ENCODE measurements at places on chromosomes 12 and 14.
A peak's percentile ranks its signal among the peaks of the same experiment; 100 is the strongest.

DNA sequence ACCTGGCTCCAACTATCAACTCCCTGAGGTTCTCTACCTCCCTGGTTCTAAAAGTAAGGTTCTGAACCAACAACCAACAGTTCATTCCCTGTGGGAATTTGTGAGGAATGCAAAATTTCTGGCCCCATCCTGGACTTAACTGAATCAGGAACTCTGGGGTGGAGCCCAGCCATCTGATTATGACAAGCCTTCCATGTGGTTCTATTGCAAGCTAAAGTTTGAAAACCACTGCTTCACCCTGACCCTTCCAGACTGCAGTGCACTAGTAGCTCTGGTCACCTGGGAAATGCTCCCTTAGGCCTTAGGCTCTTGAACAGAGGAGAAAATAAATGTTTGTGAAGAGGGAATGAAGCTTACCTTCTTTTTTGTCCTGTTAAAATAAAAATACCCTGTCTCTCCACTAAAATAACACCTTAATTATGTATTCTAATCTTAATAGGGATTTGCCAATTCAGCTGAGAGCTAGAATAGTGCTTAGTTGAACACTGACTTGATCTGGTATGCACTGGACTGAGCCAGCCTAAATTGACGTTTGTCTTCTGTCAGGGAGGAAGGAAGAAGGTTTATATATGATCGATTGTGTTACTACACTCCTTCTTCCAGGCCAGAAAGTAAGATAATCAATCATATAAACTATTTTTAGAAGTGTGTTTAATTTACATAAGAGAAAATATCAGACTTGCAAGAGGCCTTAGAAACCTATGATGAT, 39.1 kb upstream of the DDHD1 start:
- no peak for DNase-seq

GRCh38 chr12:10170216-10170615, 1.7 kb downstream of the OLR1 start:
- DNase-seq: no peak

DNA sequence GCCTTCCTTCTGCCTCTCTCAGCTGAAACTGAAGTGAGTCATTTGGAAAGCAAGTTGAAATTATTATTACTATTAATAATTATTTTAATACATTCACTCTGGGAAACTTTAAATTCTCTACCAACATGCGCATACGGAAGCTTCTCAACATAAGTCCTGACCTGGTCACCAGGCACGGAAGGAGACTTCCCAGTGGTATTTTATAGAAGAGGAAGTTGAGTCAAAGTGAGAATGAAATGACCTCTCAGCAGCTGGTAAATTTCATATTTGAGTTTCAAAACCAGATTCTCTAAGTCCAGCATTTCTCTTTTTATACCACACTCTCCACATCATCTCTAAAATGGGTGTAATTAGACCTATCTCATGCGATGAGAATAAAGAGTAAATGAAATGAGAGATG, 747.4 kb downstream of the VRK1 start:
- DNase-seq: no peak

DNA sequence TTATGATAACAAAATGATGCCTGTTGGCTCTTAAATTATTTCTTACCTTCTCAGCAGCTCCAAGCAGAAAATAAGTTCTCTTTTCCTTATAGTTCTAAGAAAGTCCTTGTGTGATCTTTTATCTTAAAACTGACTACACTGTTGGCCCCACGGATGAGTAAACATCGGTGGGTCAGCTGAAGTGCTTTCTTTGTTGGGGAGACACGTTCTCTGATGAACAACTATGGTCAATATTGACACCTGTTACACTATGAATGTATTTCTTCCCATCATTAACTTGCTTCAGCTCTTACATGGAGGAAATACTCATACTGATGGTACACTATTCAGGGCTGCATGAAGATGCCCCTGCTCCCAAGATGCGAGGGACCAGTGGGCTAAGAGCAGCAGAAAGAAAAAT, 110.8 kb upstream of the EEA1 start:
- DNase-seq: no peak

GRCh38 chr12:117072736-117073490, 26.3 kb downstream of the TESC start:
- no peak for DNase-seq

DNA sequence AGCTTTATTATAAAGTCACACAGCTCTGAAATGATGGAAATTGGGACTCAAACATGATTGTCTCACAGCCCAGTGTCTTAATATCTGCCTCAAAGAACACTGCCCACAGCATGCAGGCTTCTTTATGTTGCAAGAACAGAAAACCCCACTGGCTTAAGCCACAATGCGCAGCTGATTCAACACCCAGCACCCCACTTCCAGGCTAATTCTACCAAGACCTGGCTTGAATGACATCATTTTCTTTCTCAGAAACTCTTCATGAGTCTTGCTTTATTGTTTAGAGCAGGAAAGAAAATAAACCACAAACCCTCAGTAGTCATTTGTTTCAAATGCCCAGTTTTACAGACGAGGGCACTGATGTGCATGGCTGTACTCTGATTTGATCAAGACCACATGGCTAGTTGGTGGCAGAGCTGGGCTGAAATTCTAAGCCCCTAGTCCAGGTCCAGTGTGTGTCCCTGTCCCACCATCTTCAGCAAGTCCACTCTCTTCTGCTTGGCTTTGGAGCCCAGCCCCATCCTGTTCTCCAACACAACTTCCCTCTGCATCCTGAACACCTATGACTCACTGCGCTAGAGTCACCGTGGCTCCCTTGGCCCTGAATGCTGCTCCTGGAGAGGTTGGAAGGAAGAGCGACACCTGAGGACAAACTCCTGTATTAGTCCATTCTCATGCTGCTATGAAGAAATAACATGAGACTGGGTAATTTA, 50.3 kb upstream of the SRSF5 start:
- peak; percentile 80 for DNase-seq

Measured in CD4-positive, alpha-beta T cell treated with Interleukin-4 for 4 hours (primary cell).